Stimulated activated CD8-positive, alpha-beta memory T cell treated with anti-CD3 and anti-CD28 coated beads, Interleukin-7, amount 100 ng/mL, for 24 hours (primary cell): ENCODE measurements at places on chromosomes 7 and 10.

DNA sequence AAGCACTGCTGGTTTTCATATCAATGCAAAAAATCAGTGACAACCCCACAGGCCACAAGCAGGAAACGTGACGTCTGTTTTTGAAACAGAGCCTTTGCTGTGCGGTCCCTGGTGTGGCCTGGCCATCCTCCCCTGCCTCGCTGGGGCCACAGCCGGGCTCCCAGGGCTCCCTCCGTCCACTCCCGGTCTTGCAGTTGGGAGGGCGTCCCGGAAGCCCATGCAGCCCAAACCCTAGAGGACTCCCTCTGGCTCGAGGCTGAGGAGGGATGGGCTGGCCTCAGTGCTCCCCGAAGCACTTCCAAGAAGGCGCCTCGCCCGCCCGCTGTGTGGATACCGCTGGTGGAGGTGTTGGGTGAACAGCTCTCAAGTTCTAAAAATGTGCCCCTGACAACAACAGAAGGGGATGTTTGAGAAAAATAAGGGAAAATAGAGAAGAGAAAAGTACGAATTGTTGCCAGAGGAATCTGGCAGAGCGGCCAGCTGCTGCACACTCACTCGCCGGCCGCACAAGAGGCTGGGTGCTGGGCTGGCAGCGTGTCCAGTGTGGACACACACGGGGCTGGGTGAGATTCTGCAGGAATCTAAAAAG, 73.5 kb downstream of the ZRANB1 start:
- DNase-seq, result no peak

DNA sequence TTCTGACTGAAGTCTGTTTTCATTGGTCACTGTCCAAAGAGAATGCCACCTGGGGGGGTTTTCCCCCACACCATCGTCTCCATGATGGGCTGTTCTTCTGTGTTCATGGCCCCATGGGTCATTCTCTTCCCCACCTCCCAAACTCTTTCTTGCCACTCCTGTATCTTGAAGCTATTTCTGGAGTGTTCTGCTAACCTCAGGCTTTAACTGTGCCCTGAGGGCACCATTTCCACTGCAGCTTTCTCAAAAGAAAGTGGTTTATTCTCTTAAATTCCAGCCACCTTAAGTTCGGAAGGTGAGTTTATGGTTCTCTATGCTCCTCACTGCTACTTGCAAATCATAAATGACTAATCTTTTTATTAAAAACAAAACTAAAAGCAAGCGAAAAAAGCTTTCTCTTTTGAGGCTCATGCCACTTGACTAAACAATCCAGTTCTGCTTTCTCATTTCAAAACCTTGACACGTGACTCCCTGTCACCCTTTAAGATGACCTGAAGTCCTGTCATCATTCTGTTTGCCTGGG, 7.4 kb upstream of the APBB1IP start:
- no peak for DNase-seq

DNA sequence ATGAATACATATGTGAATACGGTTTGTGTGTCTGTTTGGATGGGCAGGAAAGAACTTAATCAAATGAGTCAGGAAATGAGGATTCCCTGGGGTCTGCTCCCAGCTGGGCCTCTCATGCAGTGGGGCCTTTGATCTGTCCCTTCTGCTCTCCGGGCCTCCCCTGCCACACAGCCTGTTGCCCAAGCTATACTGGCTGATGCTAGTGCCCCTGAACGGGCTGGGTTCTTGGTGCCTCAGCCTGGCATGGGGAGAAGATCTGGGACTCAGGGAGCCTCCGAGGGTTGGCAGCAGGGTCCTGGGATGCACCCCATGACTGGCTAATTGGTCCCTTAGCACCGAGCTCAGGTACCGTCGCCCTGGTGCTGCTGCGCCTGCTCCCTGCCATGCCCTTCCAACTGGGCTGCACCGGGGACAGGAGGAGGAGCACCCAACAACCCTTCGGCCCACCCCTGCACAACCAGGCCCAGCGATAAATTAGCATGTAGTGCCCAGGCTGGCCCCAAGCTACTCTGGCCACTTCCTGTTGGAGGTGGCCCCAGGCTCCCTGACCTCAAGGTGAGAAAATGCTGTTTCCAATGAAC, 59.9 kb upstream of the DUSP5 start:
- DNase-seq, result no peak

- no peak for DNase-seq
Observed at GRCh38 chr10:61752111-61753011, 89.6 kb downstream of the CABCOCO1 start.

DNA sequence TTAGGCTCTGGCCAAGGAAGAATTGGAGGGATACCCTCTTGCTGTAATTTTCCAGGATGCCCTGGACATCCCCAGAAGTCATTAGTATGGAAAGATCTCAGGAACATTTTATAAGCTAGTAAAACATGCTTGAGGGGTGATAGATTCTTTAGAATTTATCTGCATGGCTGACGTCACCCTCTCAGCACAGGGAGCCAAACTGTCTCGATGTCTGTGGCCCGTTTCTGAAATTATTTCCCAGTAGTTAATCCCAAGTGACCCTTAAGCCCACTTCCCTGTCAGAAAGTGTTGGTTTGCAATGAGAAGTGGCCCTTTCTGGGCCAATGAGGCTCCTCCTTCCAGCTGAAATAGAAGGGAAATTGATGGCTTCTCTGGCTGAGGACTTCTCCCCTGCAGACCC, 184.5 kb upstream of the BMPER start:
- DNase-seq, result no peak

- no peak for DNase-seq
Observed at GRCh38 chr10:123974406-123974805, 82.8 kb upstream of the CPXM2 start.

- no peak for DNase-seq
Observed at GRCh38 chr7:725223-726005, 1.1 kb upstream of the DNAAF5 start.

- no peak for DNase-seq
Observed at GRCh38 chr7:104955276-104955675, 58.7 kb upstream of the KMT2E start.

DNA sequence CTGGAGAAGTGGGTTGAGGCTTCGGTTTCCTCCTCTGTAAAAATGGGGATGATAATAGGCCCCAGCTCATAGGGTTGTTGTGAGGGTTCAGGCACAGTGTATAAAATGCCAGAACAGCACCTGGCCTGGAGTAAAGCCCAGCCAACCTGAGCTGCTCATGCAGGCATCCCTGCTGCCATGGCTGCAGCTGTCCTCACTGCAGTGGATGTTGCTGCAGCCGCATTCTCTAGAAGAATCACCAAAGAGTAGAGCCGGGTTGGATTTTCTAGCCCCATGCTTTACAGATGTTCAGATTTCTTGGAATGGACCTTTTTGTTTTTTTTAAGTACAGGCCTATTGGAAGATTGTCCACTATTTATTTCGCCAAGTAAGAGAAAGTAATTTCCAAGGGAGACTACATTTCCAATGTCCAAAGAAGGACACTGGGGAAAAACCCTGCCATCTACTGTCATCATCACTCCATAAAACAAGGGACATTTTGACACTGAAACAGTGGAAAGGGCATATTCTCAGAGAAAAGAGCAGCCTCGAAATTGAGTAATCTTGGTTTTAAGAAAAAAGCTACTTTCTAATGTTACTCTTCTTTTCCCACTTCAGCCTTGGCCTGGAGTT, 147.5 kb upstream of the TCF7L2 start:
- DNase-seq, result no peak

- no peak for DNase-seq
Observed at GRCh38 chr10:71316056-71316785, 2.8 kb upstream of the SLC29A3 start.

GRCh38 chr7:70416347-70416985, 715.5 kb upstream of the GALNT17 start:
- no peak for DNase-seq

GRCh38 chr7:134599371-134599770, 47.3 kb upstream of the BPGM start:
- no peak for DNase-seq

- DNase-seq, result no peak
Observed at GRCh38 chr10:124666494-124666893, 77.7 kb downstream of the FAM53B start.

GRCh38 chr10:98910048-98910447, 325.6 kb downstream of the HPSE2 start:
- DNase-seq, result no peak

DNA sequence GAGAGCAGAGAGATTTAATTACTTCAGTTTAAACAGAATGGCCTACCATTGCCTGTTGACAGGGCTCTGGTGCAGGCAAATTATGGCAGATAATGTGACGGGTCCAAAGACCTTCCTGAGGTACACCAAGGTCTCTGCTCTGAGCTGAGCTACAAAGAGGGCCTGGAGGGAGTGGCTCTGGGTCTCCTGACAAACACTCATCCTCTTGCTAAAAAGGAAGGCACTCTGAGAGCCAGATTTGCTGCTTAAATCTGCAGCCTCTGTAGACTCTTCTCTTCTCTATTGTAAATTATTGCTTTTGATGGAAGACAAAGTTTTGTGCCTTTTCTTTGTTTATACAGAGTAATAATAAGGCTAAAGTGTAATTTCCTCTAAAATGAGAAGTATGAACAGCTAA, 529.5 kb upstream of the FZD8 start:
- no peak for DNase-seq

- no peak for DNase-seq
Observed at GRCh38 chr10:69367469-69367868, 49.2 kb downstream of the TACR2 start.

DNA sequence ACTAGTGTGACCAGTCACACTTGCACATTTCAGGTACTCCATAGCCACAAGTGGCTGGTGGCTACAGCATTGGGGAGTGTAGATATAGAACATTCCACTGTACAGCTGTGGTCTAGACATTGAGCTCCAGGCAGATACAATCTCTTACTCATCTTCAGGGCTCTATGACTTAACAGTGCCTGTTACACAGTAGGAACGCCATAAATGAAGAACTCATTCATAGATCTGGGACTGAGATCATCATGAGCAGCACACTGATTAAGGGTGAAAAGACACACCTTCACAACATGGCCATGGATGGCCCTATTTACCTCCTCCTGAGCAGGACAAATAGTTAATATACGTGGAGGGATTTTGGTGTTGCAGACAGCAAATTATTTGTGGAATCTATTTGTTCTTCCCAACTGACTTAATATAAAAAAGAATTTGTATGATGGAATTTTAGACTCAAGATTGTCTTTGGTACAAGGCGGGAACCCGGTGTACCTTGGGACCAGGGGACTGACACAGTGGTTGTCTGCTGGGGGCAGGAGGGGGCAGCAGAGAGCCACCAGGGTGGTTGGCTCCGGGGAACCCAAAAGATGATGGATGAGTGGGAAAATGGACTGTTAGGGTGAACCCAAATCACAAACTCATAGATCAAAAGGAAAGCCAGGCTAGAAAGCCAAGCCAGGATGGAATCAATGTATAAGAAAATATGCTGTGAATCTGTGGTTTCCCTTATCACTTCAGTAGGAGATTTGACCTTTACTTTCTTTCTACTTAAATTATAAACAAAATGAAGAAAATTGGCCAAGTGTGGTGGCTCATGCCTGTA, 24.3 kb upstream of the CPA2 start:
- peak; percentile 22 for DNase-seq

GRCh38 chr10:24723788-24724380, at the start of gene ARHGAP21:
TSS of gene ARHGAP21 (minus strand) at chr10:24723887. CDS start at chr10:24721899, 1,988 bp downstream.
- no peak for DNase-seq

GRCh38 chr7:91336106-91336505, 71.9 kb downstream of the FZD1 start:
- no peak for DNase-seq

GRCh38 chr10:74189999-74190421, 39.0 kb downstream of the ADK start:
- no peak for DNase-seq

DNA sequence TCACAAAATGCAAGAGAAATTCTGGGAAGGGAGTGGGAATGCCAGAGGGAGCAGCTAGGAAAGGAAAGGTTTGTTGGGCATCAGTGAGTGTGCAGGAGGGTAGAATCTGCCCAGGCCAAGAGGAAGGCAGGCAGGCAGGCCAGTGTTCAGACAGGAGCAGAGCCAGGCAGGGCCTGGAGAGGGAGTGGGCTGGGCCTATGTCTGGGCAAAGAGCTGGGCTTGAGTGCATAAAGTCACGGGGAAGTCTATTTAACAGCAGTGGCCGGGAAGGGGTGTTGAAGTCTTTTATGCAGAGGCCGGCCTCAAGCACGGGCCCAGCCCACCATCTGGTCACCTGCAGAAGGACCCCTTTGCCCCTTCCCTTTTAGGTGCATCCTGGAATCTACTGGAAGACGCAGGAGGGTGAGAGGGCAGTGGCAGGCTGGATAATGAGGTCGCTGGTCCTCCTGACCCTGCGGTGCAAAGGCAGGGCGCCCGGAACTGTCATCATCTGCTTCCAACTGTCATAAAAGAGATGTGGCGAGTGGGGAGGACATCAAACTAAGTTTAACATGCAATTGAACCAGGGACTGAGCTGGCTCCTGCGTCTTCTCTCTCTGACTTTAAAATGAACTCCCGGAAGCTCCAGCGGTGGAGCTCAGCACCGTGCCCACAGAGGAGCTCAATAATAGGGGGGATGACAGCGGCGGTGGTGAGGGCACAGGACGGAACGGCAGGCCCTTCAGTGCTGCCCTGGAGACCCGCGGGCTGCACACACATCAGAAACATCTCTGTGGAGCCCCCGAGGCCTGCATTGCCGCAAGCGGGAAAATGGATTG, 29.5 kb downstream of the CARD11 start:
- no peak for DNase-seq

GRCh38 chr7:10860516-10860915, 113.2 kb upstream of the PHF14 start:
- DNase-seq, result no peak

DNA sequence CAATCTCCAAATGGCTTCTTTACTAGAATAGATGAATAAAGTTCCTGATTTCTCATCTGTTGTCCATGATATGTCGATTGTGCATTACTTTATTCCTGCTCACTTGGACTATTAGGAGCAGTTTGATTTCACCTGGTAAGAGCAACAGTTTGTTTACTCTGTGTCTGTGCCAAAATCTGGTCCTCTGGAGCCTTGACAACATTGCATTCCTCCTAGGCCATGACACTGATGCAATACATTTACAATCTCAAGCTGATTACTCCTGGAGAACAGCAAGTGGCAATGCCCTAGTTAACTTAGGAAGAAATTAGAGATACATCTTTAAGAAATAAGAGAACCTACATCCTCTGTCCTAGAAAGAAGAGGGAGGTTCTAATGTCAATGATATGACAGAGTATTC, 71.8 kb downstream of the SGCE start:
- DNase-seq, result no peak

DNA sequence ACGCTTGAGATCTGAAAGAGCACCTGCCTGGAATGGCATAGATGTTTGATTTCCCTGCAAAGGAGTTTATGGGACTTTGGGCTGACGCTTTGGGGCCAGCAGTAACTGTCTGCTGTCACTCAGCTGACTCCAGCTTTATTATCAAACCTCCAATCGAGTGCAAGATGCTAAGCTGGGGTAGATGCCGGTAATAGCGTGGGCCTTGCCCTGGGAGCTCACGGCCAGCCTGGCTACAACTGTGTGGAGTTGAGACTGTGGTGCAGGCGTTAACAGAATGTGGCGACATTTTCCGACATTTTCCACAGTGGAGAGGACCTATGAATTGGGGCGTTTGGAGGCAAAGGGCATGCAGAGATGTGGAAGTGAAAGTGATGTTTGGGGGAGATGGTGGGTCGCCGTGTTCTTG, 1.3 kb downstream of the CHST12 start:
- no peak for DNase-seq

GRCh38 chr10:98030991-98031431, 590 bp upstream of the CRTAC1 start:
- no peak for DNase-seq

GRCh38 chr7:36289833-36290661, 99.6 kb upstream of the ANLN start:
- DNase-seq, result no peak
